T-helper 22 cell (primary cell): ENCODE measurements at places on chromosomes 1 and 21.

DNA sequence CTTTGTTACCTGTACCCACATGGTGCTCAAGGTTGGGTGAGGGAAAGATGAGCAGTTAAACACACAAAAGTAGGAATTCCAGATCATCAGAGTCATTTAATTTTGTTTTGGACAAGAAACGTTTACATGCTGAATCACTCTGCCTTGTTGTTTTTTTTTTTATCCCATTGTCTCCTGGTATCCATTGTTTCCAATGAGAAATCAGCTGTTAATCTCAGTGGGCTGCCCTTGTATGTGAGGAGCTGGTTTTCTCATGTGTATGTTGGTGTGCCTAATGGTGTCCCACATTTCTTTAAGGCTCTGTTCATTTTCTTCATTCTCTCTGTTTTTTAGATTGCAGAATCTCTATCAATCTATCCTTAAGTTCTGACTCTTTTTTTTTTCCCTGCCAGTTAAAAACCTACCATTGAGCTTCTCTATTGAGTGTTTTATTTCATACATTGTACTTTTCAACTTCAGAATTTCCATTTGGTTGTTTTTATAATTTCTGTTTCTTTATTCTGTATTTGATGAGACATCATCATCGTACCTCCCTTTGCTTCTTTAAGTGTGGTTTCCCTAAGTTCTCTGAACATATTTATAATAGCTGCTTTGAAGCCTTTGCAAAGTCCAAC, 8.8 kb upstream of the OBSCN start:
- DNase-seq = no peak

DNA sequence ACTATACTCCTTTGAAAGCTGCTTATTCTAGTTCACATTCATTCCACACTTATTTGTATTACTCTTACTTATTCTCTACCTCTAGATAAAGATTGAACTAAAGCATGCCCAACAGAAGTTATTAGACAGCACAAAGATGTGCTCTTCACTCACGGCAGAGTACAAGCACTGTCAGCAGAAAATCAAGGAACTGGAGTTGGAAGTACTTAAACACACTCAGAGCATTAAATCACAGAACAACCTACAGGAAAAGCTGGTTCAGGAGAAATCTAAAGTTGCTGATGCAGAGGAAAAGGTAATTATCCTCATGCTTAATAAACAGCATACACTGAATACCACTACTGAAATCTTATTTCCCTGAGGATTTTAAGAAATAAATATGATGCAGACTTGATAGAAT, 81.3 kb upstream of the PPIH start:
- no peak for DNase-seq

- DNase-seq = no peak
Observed at GRCh38 chr1:925561-926421, 2.1 kb downstream of the SAMD11 start.

DNA sequence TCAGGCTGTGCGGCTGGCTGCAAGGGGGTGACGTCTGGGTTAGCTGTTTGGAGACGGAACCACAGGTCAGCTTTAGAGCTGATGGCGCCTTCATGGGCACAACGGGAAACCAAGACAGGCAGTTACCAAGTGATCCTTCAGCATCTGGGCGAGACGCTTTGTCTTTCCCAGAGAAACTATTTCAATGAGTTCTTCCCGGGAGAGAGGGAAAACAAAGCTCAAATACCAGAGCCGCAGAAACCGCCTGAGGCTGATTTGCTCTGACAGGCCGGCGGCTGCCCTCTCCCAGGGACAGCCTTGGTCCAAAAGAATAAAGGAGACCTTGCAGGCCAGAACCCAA, 76.5 kb downstream of the CD58 start:
- DNase-seq = no peak
